ENCODE measurements at places on chromosomes 1 and 21.

- DNase-seq = no peak
Observed at GRCh38 chr1:51740652-51741051, 123.8 kb downstream of the OSBPL9 start.

DNA sequence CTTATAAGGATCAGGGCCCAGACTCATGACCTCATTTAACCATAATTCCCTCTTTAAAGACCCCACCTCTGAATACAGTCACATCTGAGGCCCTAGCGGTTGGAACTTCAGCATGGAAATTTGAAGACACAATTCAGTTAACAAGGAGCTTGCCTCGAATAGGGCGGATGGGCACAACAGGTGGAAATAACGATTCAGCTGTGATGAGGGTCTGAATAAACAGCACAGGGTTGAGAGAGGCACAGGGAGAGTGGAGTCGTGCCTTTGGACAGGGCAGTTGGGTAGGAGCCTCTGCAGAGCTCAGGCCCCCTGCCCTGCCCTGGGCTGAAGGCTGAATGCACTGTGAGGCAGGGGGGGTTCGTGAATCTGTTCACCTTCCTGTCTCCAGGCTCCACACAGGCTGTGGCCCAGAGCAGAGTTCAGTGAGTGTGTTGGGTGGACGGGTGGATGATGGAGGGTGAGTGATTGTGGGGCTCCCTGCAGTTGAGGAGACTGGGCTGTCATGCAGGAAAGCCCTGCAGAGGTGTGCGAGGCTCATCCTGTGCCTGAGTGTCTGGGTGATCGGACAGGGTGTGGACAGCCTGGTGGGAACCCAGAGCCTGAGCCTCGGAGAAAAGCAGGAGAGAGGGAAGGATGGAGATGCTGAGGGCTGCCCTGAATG, 243.1 kb downstream of the FOXD2 start:
- DNase-seq = no peak

DNA sequence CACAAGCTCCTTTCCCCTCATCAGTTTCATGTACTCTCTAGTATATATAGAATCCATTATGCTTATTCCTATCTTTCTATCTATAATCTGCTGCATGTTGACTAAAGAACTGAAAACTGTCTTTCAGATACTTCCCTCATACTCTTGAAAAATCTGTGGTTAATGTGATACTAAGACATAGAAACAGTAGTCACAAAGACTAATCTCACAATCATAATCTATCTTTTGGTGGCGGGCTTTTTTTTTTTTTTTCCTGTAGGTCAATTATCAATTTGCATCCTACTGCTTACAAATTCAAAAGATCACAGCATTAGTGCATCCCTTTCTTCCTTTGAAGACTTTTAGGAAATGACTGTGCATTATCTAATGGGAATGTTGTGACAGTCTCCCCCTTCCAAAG, 4.7 kb downstream of the UBR4 start:
- no peak for DNase-seq

DNA sequence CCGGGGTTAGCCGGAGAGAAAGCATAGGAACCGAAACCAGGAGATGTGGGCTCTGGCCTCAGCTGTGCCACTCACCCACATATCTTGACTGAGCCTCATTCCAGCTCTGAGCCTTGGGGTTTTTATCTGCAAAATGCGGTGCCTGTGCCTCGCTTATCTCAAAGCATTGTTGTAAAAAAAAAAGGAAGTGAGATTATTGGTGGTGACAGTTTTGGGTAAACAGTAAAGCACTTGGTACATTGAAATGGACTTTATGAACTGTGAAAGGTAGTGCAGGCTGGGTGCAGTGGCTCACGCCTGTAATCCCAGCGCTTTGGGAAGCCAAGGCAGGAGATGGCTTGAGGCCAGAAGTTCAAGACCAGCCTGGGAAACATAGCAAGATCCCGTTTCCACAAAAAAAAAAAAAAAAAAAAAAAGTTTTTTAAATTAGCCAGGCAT, 3.8 kb downstream of the PTAFR start:
- no peak for DNase-seq

- no peak for DNase-seq
Observed at GRCh38 chr1:218380125-218380977, 35.2 kb downstream of the TGFB2 start.

DNA sequence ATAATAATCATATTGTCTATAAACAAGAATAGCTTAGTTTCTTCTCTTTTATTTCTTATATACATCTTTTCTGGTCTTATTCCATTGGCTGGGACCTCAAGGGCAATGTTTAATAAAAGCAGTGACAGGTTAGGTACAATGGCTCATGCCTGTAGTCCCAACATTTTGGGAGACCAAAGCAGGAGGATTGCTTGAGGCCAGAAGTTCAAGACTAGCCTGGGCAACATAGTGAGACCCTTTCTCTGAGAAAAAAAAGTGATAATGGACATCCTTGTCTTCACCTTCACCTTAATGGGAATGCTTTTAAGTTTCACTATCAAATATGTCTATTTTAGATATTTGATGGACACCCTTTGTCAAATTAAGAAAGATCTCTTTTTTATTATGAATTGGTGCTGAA, 8.1 kb downstream of the B3GALT5 start:
- DNase-seq = no peak
